GM04504 (cell line): ENCODE measurements at places on chromosomes 3 and 15.

GRCh38 chr3:193825617-193826016 is 232.6 kb downstream of the OPA1 start:
- DNase-seq: no peak

GRCh38 chr3:148309390-148310035 is 388.2 kb upstream of the AGTR1 start:
- peak; percentile 10 for DNase-seq

- DNase-seq: no peak
Measured at GRCh38 chr3:15108869-15109268, 9.9 kb upstream of the RBSN start.

DNA sequence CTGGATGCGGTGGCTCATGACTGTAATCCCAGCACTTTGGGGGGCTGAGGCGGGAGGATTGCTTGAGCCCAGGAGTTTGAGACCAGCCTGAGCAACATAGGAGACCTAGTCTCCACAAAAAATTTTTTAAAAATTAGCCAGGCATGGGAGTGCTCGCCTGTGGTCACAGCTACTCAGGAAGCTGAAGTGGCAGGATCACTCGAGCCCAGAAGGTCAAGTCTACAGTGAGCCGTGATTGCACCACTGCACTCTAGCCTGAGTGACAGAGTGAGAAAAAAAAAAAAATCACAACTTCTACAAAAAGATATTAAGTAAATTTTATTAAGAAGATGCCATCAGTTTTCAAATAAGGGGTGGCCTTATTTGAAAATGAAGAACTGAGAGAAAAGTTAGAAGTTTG is 11.9 kb upstream of the PLA2G4D start:
- no peak for DNase-seq

DNA sequence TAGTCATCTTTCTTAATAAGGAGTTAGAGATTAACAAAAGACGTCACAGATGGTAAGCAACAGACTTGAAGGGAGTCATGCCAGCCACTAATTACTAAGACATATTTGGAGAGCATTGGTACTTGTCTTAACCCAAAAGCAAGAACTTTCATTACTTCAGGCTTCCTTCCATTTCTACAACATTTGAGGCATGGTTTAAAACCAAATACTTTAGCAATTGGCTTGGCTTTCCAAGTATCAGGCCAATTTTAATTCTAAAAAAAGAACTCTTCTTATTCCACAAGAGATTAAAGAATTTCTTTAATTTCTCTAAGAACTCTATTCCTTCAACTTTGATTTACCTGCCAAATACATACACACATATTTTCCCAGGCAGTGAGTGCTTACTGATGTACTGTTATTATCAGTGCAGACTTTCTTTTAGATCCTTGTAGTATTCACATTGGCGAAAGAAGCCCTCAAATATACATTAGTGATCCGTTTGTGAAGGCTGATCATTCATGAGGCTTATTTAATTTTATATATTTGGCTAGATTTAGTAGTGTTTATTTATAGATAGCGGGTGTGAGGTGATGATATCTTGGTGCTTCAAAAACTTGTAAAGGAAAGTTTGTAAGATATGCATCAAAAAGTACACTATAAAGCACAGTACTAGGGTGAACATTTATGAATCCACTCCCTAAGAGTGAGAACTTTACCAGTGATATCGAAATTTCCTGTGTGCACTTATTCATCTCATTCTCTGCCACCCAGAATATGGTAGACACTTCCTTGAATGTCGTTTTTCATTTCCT is 229.2 kb downstream of the MFSD1 start:
- no peak for DNase-seq

DNA sequence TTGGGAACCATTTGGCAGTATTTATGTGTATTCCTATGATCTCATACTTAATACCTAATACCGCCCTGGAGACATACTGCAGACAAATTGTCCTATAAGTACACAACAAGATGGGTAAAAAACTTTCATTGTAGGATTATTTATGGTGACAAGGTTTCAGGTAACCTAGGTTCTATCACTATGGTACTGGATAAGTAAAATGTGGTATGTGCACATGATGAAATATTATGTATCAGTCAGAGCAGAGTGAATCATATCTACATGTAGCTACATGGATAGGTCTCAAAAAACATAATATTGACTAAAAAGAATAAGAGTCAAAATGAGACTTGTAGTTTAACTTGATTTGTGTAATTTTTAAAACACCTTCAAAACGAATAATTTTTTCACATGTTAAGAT is 147.8 kb downstream of the LEKR1 start:
- no peak for DNase-seq

- no peak for DNase-seq
Measured at GRCh38 chr15:45112143-45112590, 1.8 kb downstream of the DUOX2 start.

- no peak for DNase-seq
Measured at GRCh38 chr3:48477959-48478520, 25.9 kb downstream of the SHISA5 start.

DNA sequence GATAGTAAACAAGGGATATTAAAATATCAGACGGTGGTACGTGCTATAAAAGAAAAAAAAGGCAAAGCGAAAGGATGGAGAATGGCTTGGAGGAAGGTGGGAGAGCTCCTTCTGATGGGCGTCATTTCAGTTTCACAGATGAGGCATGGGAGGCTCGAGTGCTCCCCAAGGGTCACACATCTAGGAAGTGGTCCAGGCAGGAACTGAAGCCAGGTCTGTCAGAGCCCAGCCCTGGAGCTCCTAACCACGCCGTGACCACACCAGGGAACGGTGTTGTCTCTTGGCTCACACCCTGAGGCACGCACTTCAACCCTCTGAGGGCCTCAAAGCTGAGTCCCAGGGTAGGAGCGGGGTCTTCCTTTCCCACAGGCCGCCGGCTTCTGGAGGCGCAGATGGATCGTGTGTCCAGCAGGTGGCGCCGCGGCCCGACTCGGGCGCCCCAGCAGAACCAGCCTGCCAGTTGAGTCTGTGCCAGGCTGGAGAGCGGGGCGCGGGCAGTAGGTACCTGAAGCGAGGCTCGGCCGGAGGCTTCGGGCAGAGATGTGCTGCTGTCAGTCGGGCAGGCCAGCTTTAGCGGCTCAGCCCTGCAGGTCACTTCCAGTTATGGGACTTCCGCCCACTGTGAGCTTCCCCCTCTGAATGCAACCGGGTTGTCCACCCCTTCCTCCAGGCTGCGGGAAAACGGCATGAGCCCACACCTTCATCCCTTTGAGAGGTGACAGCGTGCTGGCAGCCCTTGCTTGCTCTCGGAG is 68.1 kb downstream of the SLC6A1 start:
- DNase-seq: peak; percentile 35

DNA sequence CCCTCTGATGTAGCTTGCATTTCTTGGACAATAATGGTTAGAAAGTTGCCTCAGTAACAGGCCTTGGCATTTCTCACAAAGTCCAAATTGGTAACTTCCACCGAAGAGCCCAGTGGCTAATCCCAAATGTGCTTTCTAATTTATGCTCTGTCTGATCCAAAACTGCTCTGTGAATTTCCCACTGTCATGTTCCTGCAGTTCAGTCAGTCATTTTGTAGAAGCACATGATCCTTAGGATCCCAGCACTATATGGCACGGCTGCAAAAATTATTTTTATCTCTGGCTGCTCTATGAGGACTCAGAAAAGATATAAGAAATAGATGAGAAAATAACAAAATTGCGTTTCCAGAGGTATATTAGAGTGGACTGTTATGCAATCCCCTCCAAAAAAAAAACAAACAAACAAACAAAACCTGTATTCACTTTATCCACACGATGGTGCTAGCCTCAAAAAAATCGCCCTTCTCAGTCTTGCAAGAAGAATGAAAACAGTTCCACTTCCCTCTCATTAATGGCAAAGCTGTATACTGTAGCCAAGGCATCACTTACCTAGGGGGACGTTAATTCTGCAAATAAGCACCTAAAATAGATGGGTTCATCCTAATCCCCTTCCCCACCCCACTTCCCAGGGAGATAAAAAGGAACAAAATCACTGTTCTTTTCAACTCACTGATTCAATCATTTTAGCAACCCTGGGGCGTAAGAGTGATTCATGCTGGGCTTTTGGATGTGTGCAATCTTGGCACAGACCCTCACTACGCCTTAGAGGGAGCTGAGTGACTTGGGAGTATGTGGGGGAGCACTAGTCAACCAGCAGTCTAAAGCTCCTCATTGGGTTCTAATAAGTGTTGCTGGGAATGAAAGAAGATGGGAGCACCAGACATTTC is 61.3 kb downstream of the TMCO5A start:
- peak; percentile 44 for DNase-seq

DNA sequence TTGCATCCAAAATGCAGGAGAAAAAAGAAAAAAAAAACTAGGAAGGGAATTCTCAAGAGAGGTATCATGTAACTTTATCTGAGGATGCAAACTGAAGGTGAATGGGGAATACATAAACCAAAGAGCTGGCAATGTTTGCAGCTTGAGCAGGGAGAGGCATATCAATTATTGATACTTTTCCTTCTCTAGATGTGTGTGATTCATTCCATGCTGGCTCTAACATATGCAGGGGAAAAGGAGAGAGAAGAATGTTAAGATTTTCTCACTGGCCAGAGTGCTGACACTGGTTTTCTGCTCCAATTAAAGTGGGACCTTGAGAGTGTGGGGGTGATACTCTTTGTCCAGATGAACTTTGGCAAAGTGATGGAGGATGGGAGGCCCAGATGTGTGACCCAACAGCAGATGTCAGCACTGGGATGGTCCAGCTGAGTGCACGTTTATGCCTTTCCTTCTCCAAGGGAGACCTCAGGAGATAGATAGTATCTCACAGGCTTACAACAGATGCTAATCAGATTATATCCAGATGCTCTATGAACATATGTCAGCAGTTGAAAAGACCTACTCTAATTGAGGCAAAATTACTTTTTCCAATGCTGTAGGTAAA is 50.0 kb upstream of the PSMD6 start:
- no peak for DNase-seq

DNA sequence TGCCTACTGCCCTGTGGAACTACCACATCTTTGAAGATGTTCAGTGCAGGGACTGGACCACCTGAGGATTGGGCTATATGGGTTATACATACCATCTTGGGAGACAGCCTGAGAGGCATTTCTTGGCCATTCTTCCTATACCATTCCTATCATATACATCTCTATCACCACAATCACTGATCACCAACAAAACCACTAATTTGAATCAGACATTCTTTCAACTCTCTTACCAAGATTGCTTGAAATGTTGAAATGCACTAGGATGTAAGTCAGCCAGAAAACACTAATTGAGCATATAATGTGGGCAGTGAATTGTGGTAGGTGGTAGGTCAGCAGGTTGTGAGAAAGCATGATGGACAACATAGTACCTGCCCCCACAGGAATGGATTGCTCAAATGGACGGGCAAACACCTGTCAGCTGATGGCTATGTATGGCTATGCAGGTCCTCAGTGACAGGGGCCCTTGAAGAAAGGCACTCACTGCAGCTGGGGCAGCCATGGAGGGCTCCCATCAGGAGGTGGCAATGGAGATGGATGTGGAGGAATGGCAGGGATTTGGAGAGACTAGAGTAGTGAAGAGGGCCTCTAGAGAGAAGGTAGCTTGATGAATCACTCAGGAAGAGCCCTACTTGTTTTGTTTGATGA is 49.1 kb downstream of the AMOTL2 start:
- no peak for DNase-seq

GRCh38 chr3:25907081-25907480 is 117.2 kb downstream of the OXSM start:
- no peak for DNase-seq

DNA sequence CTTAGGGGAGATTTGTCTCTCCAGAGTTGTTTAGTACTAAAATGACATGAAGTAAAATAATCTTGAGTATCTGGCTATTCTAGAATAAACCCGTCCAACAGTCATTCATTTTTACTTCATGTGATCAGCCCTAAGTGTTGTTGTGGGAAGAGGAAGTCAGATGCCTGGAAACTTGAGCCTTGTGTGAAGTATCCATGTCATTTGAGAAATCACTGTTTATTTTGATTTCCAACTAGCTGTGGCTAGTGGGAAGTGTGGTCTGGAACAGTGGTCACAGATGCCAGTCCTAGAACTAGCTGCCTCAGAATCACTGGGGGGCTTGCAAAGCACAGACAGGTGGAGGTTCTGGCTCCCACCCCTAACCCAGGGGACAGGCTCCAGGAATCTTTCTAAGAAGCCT is 77.7 kb upstream of the LIMD1 start:
- DNase-seq: no peak

- no peak for DNase-seq
Measured at GRCh38 chr3:156687023-156687422, 12.6 kb downstream of the TIPARP start.

DNA sequence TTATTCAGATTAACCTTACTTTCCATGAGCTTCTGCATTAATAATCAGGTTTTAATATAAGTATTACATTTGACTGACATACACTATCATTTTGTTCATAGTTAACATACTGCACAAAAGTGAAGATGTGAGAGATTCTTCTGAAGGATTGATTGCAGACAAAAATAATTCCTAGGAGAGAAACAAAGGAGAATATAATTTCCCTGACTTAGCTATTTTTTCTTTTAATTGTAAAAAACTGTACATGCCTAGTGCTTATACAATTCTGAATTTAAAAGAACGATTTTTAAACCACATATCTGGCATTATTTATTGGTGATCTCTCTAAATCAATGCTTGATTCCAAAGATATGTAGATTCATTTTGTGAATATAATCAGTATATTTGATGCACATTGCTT is 11.0 kb upstream of the DCBLD2 start:
- no peak for DNase-seq

GRCh38 chr3:60140160-60140559 is 1090.3 kb upstream of the CFAP20DC start:
- no peak for DNase-seq

DNA sequence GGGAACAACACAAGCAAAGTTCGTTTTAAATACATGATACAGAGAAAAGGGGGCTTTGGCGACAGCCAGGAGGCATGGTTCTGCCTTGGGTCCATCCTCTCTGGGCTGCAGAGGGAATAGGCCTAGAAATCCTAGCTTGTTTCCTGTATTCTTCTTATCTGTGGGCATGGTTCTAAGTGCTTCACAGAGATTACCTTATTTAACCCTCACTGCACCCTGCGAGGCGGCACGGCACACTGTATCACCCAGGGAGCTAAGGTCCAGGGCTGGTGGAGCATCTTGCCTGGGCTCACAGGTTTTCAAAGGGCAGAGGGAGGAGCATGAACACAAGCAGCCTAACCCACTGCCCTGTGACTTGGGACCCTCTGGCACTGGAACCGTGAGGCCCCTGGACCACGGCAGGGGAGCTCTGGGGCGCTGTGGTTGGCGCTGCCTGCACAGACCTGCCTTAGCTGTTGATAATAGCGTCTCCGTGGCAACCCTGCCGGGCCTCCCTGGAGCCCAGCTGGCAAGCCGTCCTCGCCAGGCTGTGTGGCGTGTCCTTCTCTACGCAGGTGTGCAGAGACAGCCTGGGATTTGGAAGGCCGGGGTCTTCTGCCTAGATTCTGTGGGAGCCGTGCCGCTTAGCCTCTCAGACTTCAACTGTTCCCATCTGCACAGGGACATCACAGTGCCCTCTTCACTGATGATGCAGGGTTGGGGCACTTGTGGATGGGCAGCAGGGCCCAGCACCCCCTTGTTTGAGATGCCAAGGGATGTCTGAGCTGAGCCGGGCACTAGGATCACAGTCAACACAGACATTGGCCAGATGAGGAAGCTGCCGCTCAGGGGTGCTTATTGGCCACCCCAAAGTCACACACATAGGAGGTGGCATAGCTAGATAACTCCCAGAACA is 154.6 kb upstream of the TLE3 start:
- no peak for DNase-seq

GRCh38 chr15:90637693-90638092 is 79.5 kb upstream of the BLM start:
- no peak for DNase-seq
